Lower lobe of right lung (tissue), 2 donors: ENCODE measurements at places on chromosomes 13 and 19.

DNA sequence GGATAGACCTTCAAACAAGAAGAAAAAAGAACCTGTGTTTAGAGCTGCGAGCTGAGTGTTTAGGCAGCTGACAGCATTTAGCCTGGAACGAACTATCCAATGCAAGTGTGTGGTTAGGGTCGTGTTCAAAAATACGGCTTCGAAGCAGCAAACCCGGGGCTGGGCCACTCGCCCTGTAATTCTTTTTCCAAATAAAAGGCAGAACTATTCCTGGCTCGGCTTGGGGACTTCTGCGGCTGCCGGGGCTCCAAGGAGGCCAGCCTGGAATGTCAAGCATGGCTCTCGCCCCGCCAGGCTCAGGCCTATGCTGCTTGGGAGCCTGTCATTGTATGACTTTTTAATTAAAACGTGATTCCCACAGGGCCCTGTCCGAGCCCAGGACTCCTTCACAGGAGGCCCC is 51.7 kb upstream of the KLF2 start:
- no peaks in the 10 kb centered on the region for H3K27me3 ChIP-seq
- DNase-seq, result no peak
- H3K4me1 ChIP-seq, result peaks cover 7% of the 10 kb centered on the region

GRCh38 chr19:32876236-32876918 is 6.8 kb upstream of the SLC7A9 start:
- H3K4me3 ChIP-seq, result no peak overlapping the region
- H3K27ac ChIP-seq, result no peak overlapping the region
- no peaks in the 10 kb centered on the region for H3K27me3 ChIP-seq
- H3K4me1 ChIP-seq, result no peaks in the 10 kb centered on the region
- H3K36me3 ChIP-seq, result peaks cover 25% of the 10 kb centered on the region

GRCh38 chr13:74025369-74025768 is 108.8 kb downstream of the KLF12 start:
- H3K27ac ChIP-seq, result no peak overlapping the region
- no peaks in the 10 kb centered on the region for H3K4me1 ChIP-seq
- DNase-seq, result no peak
- H3K36me3 ChIP-seq, result no peaks in the 10 kb centered on the region
- no peak overlapping the region for H3K4me3 ChIP-seq

- no peak for DNase-seq
- H3K36me3 ChIP-seq, result no peaks in the 10 kb centered on the region
- H3K4me1 ChIP-seq, result no peaks in the 10 kb centered on the region
- H3K27me3 ChIP-seq, result no peaks in the 10 kb centered on the region
- H3K4me3 ChIP-seq, result no peak overlapping the region
- no peak overlapping the region for H3K27ac ChIP-seq
These were observed 254.3 kb downstream of the NDFIP2 start for GRCh38 chr13:79735228-79735627.

DNA sequence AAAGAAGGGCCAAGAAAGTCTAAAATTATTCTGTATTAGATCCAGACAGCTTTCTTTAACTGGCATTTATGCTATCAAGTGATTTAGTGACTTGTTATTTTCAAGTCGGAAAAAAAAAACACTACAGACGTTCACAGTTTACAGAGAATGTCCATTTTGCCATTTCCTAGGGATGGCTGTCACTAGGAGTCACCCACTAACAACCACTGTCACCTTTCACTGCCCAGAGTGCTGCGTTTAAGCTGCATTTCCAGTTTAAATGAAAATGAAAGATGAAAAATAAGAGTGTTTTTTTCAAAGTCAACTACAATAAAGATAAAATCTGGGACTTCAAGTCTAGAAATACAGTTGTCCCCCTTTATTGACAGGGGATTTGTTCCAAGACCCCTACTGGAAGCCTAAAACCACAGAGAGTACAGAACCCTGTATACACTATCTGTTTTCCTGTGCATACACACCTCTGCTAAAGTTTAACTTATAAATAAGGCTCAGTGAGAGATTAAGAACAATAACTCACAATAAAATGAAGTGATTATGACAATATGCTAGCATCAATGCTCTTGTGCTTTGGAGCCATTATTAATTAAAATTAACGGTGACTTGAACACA is 112.5 kb downstream of the SACS start:
- no peaks in the 10 kb centered on the region for H3K36me3 ChIP-seq
- H3K4me1 ChIP-seq, result peaks cover 17% of the 10 kb centered on the region
- no peaks in the 10 kb centered on the region for H3K27me3 ChIP-seq
- no peak for DNase-seq
- peak overlapping the region; percentile 20 for H3K27ac ChIP-seq
- H3K4me3 ChIP-seq, result peak overlapping the region; percentile 31

GRCh38 chr13:94298346-94298745 is 181.1 kb downstream of the DCT start:
- no peak overlapping the region for H3K4me3 ChIP-seq
- no peaks in the 10 kb centered on the region for H3K4me1 ChIP-seq
- no peak for DNase-seq
- no peaks in the 10 kb centered on the region for H3K36me3 ChIP-seq

DNA sequence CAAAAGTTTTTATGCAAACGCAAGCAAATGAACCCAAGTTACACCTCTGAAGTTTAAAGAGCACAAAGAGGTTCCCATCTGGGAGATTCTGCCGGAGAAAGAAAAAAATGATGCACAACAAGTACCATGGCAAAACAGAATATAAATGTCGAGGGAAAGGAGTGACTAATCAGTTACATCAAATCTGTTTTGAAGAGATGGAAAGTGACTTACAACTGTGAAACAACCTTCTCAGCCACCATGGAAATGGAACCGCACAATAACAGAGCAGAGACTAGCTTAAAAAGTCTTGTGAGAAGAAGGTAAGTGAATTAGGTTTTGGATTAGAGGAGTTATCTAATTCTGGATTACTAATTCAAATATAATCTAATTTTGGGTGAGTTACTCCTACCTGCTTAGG is 2.4 kb downstream of the HSPH1 start:
- no peak overlapping the region for H3K4me3 ChIP-seq
- no peak for DNase-seq
- H3K27ac ChIP-seq, result no peak overlapping the region
- H3K4me1 ChIP-seq, result peaks cover 26% of the 10 kb centered on the region
- H3K27me3 ChIP-seq, result no peaks in the 10 kb centered on the region
- peaks cover 43% of the 10 kb centered on the region for H3K36me3 ChIP-seq
